ENCODE measurements at places on chromosomes 1 and 21.

GRCh38 chr1:205680073-205680851 lies at the start of gene SLC45A3:
TSS of gene SLC45A3 (minus strand) at chr1:205680509. CDS start at chr1:205664656, 15,853 bp downstream.
- no peak for DNase-seq

GRCh38 chr1:86491171-86491950 lies 22.6 kb downstream of the CLCA1 start:
- DNase-seq, result no peak

- DNase-seq, result no peak
Observed at GRCh38 chr1:65189576-65190115, 41.6 kb downstream of the AK4 start.

GRCh38 chr1:33338440-33339211 lies 17.7 kb upstream of the A3GALT2 start:
- no peak for DNase-seq

DNA sequence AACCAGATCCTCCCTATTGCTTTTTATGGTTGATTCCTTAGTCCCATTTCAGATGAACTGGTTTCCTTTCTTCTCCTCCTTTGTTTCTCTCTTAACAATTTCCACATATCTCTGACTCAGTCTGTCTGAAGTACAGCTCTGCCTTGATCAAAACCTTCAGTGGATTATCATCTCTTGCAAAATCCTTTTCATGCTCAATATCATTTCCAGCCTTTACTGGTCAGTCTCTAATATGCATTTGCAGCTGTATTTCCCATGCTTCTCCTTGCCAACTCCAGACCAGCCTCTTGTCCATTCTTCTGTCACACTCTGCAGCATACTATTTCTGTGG lies 72.2 kb downstream of the SNX7 start:
- no peak for DNase-seq

DNA sequence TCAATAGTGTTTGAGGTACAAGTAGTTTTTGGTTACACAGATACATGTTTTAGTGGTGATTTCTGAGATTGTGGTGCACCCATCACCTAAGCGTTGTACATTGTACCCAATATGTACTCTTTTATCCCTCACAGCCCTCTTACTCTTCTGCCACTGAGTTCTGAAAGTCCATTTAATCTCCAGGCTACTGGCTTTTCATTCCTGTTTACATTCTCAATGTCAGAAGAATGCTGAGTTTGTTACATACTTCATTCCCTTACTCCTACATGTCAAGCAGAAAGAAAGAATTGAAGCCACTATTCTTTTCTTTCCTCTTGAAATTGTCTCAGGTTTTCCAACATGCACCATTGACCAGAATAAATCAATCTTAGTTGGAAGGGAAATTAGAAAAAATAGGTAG lies 1565.9 kb downstream of the PLA2G4A start:
- DNase-seq, result no peak

DNA sequence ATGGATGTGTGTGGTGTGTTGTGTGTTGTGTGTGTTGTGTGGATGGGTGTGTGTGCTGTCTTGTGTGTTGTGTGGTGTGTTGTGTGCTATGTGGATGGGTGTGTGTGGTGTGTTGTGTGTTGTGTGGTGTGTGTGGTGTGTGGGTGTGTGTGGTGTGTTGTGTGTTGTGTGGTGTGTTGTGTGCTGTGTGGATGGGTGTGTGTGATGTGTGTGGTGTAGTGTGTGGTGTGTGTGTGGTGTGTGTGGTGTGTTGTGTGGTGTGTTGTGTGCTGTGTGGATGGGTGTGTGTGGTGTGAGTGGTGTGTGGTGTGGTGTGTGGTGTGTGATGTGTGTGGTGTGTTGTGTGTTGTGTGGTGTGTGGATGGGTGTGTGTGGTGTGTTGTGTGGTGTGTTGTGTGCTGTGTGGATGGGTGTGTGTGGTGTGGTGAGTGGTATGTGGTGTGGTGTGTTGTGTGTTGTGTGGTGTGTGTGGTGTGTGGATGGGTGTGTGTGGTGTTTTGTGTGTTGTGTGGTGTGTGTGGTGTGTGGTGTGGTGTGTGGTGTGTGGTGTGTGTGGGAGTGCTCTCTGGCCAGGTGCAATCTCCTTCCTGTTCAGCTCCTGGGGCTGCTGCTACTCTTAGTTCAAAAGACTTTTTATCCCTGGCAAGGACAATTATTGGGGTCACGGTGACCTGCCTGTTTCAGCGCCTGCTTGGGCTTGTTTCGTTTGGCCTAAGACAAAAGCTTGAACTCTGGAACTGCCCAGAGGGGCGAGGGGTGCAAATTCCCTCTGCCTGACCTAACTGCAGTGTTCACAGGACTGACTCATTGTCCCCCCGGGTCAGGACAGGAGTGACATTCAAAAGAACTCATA lies 101.1 kb downstream of the UBIAD1 start:
- no peak for DNase-seq

GRCh38 chr21:18518054-18518481 lies 114.5 kb upstream of the TMPRSS15 start:
- DNase-seq, result no peak

DNA sequence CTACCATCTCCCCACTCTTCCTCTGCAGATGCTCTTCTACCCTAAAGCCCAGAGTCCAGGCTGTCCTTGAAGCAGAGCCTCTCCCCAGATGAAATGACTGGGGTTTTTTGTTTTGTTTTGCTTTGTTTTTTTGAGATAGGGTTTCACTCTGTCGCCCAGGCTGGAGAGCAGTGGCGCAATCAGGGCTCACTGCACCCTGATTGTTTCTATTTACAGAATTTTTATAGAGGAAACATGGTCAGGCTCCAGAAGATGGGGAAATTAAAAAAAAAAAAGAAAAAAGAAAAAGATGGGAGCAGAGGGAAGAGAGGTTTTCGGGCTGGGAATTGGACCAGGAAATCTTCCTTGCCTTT lies 43.7 kb upstream of the ZNF281 start:
- no peak for DNase-seq

DNA sequence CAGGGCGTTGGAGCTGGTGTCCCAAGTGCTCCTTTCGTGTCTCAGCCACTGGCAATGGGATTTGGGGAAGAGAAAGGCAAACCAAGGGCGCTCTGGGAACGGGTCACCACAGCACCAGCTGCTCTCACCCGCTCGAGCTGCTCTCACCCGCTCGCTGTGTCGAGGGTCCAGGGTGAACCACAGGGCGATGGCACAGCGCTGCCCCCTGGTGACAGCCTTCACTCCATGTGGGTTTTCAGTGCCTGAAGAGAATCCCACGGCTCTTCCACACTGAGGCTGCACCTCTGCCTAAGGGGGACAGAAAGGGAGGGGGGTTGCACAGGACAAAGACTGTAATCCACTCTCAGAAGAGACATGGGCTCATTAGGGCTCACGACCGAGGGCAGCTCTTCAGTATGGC lies 7.1 kb upstream of the CLDN19 start:
- no peak for DNase-seq

GRCh38 chr1:160032165-160032820 lies 503 bp upstream of the PIGM start:
- no peak for DNase-seq

GRCh38 chr1:165562571-165562970 lies 18.8 kb downstream of the LRRC52 start:
- DNase-seq, result no peak

DNA sequence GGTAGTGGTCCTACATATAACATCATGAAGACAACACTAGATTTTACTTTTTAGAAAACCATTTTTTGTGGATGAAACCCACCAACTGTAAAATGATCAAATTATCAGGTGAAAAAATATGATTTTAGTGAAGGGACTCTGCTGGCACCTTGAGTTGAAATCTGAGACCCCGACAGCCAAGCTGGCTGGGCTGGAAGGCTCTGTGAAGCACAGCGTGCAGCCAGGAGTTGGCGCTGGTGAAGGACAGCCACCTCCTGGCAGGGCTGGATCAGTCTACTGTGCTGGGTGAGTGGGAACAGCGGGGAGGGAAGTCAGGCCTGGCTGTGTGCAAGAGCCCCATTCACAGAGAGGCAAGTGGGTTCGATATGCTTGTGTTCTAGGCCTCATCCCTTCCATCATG lies 47.9 kb downstream of the DDAH1 start:
- DNase-seq, result no peak

DNA sequence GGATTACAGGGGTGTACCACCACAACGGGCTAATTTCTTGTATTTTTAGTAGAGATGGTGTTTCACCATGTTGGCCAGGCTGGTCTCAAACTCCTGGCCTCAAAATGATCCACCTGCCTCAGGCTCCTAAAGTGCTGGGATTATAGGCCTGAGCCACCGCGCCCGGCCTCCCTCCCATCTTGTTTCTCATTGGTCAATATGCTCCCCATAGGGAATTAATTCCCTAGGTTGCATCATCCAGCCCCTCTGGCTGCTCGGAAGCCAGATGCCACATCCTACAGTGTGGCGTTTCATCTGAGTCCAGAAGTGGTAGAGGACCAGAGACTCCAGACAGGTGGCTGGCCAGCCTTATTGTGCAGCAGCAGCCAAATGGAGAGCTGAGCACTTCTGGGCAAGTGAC lies 11.5 kb upstream of the VASH2 start:
- no peak for DNase-seq

DNA sequence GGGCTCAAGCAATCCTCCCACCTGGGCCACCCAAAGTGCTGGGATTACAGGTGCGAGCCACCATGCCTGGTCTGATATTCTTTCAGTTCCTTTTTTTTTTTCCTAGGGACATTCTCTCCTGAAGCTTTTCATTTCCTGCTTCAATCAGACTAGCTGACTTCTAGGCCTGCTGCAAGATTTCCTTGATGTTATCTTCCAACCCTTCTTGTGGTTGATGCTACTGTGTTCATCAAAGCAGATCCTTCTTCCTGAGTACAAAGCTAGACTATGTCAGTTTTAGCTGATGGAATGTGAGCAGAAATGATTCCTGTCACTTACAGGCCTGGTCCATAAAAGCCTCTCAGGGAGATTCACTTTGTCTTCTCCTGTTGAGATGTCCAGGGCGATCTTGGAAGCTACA lies 146.4 kb downstream of the CDC7 start:
- no peak for DNase-seq

DNA sequence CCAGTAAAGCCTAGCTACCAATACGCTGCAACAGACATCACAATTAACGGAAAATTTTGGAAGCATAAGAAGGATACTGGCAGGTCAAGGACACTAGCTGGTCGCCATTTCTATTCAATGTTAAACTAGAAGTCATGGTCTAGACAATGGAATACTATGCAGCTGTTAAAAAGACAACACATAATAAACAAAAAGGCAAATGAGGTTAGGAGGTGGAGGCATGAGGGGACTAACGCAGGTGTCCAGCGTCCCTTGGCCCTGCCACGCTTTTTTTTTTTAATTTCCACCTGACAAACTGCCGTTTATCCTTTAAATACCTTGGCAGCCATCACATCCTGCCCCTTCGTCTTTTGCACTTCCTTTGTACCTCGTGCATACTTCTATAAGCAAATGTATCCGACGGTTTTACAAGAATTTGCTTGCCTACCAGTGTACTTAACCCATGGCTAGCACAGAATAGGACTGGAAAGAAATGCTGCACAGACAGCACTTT lies 698 bp upstream of the SLC22A15 start:
- no peak for DNase-seq

DNA sequence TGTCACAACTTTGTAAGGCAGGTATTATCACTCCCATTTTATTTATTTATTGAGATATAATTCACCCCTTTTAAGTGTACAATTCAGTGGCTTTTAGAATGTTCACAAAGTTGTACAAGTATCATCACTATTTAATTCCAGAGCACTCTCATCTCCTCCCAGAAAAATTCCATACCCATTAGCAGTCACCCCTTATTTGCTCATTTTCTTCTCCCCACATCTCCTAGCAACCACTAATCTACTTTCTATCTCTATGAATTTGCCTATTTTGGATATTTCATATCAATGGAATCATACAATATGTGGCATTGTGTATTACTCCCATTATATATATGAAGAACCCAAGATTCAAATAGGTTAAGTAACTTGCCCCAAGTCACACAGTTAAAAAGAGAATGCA lies 7.0 kb downstream of the DSTYK start:
- no peak for DNase-seq

- no peak for DNase-seq
Observed at GRCh38 chr1:81714636-81715035, 86.1 kb upstream of the ADGRL2 start.

- DNase-seq, result no peak
Observed at GRCh38 chr1:38905985-38906384, 24.6 kb upstream of the GJA9 start.

DNA sequence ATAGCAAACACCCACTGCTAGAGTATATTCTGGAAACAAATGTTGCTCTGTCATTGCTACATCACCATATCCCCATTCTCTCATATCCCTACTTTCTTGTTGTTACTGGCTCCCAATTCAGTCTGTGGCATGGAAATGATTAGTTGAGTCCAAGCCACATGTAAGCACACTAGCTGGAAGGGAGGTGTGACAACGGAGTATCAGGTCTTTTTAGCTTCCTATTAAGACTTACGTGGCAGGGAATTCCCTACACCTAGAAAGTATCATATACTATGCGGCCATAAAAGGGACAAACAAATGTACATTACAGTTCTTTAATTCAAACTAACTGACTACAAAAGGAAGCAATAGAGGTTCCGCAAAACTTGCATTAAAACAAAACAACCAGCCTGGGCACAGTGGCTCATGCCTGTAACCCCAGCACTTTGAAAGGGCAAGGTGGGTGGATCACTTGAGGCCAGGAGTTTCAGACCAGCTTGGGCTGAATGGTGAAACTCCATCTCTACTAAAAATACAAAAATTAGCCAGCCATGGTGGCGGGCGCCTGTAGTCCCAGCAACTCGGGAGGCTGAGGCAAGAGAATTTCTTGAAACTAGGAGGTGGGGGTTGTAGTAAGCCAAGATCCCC lies 48.6 kb downstream of the INTS7 start:
- no peak for DNase-seq

DNA sequence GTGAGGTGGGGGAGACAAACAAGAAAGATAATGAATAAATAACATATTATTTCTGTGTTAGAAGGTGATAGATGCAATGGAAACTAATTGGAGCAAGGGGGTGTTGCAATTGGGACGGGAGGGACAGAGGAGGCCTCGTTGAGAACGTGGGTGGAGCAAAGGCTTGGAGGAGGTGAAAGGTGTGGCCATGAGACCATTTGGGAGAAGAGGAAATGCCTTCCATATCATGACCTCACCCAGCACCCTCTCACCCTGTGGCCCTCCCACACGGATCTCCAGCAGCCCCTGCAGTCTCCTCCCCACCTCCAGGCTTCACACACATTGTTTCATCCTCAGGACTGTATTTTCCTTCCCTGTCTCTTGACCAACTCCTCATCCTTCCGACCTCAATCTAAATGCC lies 85.3 kb upstream of the ARHGAP29 start:
- DNase-seq, result no peak

DNA sequence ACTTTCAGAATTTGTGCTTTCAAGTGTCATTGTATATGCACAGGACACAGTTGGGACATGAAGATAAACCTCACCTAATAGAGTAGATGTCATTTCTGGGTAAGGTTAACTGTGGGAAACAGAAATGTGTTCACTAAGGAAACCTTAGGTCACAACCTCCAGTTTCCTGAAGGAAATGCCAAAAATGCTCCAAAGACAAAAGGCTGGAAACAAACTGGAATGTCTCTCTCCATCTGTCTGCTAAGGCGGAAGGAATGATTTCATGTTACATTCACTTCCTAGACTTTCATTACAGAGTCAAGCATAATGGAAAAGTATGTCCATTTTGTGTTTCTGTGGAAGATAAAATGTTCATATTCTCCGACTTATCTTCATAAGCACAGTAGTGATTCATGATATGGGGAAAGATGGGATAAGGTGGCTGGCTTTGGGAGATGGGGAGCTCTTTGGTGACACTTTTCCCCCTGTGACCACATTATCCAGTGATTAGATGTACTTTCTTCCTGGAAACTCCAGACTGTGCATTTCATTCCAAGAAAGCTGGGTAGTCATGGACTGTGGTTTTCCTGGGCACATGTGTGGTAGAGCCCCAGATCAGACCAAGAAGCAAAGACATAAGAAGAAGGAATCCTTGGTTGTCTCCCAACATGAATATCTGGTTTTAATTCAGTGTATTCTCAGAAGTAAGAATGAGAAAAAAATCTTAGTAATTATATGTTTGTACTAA lies 5.7 kb downstream of the S1PR1 start:
- no peak for DNase-seq

All from kidney epithelial cell (primary cell).